T-cell (primary cell): ENCODE measurements at places on chromosomes 7 and 10.

- no peak for DNase-seq
- H3K36me3 ChIP-seq = no peaks in the 10 kb centered on the region
- H3K27me3 ChIP-seq = no peaks in the 10 kb centered on the region
- no peak overlapping the region for H3K27ac ChIP-seq
- no peak overlapping the region for H3K4me3 ChIP-seq
- H3K4me1 ChIP-seq = no peaks in the 10 kb centered on the region
Observed at GRCh38 chr10:92918603-92919002, 70.3 kb downstream of the EXOC6 start.

- H3K27me3 ChIP-seq = peaks cover 11% of the 10 kb centered on the region
- DNase-seq = no peak
- no peaks in the 10 kb centered on the region for H3K36me3 ChIP-seq
Observed at GRCh38 chr7:25933921-25934320, 218.1 kb upstream of the NFE2L3 start.

DNA sequence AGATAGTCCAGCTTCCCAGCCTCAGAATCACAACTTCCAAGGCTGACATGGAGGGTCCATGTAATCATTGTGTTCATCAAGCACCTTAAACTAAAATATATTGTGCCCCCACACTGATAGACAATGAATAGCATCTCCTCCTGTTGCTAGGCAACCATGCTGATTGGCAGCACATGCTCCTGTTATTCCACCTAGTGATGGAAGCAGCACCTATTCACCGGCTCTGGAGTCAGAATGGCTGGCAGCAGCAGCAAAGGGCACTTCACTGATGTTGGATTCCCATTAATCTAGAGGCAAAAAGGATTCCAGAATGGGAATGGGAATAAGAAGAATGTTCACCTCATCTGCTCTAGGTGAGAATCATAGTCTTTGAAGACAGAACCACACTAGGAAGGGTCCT lies 55.0 kb downstream of the RELN start:
- no peaks in the 10 kb centered on the region for H3K4me1 ChIP-seq
- no peak for DNase-seq
- no peaks in the 10 kb centered on the region for H3K36me3 ChIP-seq
- no peak overlapping the region for H3K4me3 ChIP-seq

DNA sequence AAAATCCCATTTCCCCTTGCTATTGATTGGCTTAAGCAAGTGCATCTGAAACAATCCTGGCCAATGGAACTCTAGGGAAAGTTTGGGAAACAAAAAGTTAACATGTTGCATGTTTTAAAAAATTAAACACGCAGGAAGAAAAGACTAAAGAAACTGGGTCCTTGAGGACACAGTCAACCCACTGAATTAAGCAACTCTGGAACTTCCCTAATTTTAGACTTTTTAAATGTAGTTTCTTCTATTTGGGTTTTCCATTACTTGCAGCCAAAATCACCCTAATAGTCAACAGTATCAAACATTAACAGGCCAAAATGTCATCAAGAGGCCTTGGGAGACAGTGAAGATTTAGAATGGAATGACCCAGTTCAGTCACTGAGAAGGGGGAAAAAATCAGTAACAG lies 40.6 kb downstream of the OSBPL3 start:
- no peaks in the 10 kb centered on the region for H3K36me3 ChIP-seq
- H3K4me1 ChIP-seq = no peaks in the 10 kb centered on the region
- H3K4me3 ChIP-seq = no peak overlapping the region
- H3K27ac ChIP-seq = no peak overlapping the region
- H3K27me3 ChIP-seq = no peaks in the 10 kb centered on the region
